ENCODE measurements at places on chromosomes 4 and X.

DNA sequence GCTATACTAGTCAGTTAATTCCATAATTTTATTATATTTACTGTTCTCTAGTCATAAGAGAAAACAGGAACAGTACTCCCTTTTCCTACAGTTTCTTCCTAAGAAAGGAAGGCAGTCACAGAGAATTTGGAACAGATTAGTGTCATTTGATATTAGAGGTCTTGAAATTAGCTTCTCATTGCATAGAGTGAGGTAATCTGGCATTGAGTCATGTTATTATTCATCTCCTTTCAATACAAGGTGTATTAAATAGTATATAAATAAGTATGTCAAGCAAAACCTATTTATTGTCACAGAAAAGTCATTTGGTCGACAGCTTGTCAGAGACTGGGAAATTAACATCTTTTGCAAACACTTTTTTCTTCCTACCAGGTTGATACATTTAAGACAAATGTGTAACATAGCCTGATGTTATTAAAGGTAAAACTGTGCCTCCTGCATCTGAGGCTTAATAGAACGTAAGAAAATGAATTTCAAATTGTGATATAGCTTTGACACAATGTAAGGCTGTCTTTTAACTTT, 753.1 kb upstream of the FRG1 start:
- DNase-seq: no peak

DNA sequence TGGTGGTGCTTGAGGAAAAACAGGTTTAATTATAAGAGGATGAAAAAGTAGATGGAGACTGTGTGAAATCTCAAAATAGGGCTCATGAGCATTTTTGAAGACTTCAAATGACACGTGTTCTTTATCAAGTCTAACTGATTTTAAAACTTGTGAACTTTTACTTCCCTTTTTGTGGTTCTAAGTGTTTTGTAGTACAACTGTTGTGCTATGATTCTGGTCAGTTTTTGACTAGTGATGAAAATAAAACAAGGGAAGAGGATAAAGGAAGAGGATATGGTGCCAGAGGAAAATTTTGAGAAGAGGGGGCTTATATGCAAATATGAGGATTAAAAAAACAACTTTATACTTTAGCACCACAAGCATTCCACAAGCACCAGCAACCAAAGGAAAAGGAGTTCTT, 644.0 kb downstream of the RPA4 start:
- DNase-seq: no peak

- no peak for DNase-seq
Measured at GRCh38 chr4:126715067-126715466, 917.7 kb upstream of the INTU start.

DNA sequence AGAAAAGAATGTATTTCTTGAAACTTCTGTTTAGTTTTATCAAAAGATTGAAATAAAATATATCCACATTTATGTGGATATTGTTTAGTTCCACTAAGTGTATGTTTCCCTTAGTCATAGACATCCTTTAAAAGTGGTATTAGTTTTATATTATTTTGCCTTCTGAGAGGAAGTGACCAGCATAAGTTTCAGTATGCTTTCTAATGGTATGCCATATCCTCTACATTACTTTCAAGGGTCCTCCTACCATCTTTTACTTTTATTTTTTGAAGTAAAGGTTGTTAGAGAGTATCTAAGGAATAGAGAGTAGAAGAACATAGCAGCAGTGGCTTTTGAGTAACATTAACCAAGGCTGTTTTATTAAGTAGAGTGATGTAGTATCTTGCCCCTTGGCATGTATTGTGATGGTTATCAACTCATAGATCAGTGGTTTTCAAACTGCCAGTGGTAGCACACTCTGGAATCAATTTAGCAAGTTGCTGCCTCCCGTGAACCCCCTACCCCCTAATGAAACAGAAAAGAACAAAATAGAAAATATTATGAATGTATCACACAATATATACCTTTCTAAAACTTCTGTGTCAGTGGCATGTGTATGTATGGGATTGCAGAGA, 44.8 kb downstream of the RBPJ start:
- no peak for DNase-seq

GRCh38 chr4:53105313-53105712, 243.2 kb downstream of the RASL11B start:
- no peak for DNase-seq

- DNase-seq: no peak
Measured at GRCh38 chrX:129565046-129565650, 25.1 kb downstream of the OCRL start.

GRCh38 chr4:165971933-165972332, 98.9 kb downstream of the TLL1 start:
- DNase-seq: no peak

GRCh38 chrX:148382983-148383382, 117.4 kb upstream of the AFF2 start:
- no peak for DNase-seq

- peak; percentile 45 for DNase-seq
Measured at GRCh38 chr4:12633053-12633651, 851.0 kb downstream of the RAB28 start.

GRCh38 chr4:184147858-184148737, 69.6 kb downstream of the ENPP6 start:
- no peak for DNase-seq
